Activated T-cell treated with anti-CD3 and anti-CD28 coated beads, Interleukin-2, amount 50 U/mL, for 4 hours (primary cell): ENCODE measurements at places on chromosomes 1 and 21. TPM values are rescaled to one million over a fixed set of nuclear protein-coding genes. Genes with fewer than 3 reads are reported as not detected.
A peak's percentile ranks its signal among the peaks of the same experiment; 100 is the strongest.

PPFIA4 gene
- 1.2 TPM for total RNA-seq

RNU1-1 gene
- 1,622 TPM for total RNA-seq

TSPEAR gene
- not detected for total RNA-seq

MAEL gene
- not detected for total RNA-seq

DNA sequence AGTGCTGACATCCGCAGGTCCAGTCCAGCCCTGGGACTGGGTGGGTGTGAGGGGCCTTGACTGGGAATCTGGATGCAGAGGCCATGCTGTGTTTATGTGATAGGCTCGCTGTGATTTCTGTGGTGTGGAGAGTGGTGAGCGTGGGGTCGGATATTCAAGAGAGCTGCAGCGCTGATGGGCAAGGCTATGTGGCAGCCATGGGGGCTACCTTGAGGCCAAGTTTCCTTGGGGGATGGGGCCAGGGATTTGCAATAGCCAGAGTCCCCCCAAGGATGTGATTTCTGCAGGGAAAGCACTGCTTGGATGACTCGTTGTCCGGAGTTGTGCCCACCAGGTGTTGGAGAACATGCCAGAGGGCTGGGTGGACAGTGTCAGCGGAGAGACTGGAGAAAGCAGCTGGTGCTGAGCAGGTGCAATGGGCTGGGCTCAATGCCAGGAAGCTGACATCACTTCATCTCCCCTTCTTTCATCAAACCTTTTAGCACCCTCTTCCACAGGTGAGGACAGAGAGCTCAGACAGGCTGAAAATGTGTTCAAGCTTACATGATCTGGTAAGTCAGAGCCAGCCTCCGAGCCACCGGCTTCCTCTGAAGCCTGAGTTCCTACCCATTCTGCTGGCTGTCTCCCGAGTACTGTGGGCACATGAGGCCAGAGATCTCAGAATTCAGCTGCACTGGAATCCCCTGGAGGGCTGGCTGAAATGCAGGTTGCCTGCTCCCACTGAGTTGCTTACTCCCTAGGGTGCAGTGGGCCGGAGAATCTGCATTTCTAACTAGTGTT is 132.9 kb downstream of the RHOU start:
- no peak for DNase-seq

- DNase-seq = no peak
Observed at GRCh38 chr1:207002724-207003146, 29.8 kb downstream of the C1orf116 start.

DNA sequence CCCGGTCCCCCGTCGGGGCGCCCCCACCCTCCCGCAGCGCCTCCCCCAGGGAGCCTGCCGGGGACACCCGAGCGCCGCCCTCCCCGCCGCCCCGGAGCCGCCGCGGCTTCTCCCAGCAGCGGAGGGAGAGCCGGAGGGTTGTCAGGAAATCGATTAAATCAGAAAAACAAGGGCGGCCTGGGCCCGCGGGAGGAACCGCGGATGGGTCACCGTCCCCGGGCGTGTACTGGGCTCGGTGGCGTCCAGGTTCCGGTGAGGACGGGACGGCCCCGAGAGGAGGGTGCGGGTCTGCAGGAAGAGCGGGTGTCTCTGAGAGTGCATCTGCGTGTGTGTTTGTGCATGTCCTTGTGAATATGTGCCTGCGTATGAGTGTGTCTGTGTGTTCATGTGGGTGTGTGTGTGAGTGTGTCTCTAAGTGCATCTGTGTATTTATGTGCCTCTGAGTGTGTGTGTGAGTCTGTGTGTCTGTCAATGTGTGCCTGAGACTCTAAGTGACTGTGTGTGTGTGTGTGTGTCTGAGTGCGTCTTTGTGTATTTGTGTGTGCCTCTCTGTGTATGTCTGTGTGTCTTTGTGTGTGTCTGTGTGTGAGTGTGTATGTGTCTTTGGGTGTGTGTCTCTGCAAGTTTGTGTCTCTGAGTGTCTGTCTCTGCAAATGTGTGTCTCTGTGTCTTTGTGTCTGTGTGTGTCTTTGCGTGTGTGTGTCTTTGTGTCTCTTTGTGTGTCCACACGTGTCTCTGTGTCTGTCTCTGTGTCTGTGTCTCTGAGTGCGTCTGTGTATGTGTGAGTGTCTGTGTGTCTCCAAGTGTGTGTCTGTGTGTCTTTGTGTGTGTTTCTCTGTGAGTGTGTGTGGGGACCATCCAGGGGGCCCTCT is 1.1 kb downstream of the SPSB1 start:
- DNase-seq = peak; percentile 28

GRCh38 chr1:215583185-215583749 is 16.2 kb downstream of the KCTD3 start:
- DNase-seq = no peak

DNA sequence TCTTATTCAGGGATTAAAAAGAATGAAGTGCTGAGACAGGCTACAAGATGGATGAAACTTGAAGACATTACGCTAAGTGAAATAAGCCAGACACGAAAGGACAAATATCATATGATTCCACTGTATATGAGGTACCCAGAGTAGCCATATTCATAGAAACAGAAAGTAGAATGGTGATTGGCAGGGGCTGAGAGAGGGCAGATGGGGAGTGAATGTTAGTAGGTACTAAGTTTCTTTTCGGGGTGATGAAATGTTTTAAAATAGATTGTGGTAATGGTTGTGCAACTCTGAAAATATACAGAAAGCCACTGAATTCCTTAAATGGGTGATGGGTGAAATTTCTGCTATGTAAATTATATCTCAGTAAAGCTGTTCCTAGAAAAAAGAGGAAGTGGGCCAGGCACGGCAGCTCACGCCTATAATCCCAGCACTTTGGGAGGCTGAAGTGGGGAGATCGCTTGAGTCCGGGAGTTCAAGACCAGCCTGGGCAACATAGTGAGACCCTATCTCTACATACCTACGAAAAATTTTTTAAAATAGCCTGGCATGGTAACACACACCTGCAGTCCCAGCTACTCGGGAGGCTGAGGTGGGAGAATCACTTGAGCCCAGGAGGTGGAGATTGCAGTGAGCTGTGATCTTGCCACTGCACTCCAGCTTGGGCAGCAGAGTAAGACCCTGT is 15.9 kb downstream of the SLC27A3 start:
- no peak for DNase-seq

- DNase-seq = no peak
Observed at GRCh38 chr1:212688341-212689047, 11.1 kb downstream of the BATF3 start.

- no peak for DNase-seq
Observed at GRCh38 chr1:113279776-113280391, 110.4 kb upstream of the MAGI3 start.
